GM12864 (cell line): ENCODE measurements at places on chromosomes 5 and 9.

DNA sequence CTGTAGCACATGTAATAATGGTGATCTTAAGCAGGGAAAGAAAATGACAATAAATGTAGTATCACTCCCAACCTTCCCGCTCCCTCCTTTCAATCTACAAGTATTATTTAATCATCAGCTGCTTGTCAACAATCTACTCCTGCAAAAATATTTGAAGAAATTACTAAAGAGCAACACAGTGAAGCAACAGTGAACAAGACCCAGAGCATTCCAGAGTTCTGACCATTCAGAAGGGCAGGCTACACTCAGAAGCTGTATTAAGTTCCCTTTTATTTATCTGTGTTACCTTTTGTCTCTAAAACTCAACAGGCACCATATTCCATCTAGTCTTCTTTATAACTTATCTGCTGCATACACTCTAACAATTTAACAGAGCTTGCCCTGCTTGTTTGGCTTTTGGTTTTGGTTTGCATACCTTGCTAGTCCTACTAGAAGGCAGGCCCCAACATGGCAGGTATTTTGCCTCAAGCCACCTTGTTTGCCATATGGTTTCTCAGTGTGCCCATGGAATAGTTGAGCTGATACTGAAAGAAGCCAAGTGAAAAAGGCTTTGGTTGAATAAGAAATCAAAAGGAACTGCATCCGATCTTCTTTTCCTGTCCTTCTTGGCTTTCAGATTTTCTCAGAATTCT, 253.9 kb downstream of the CEMIP2 start:
- DNase-seq = no peak

GRCh38 chr9:134236001-134236421, 71.6 kb upstream of the RNU6ATAC start:
- no peak for DNase-seq

- DNase-seq = no peak
Measured at GRCh38 chr9:91332546-91333231, 29.0 kb downstream of the AUH start.

- no peak for DNase-seq
Measured at GRCh38 chr5:62111428-62111827, 194.6 kb upstream of the KIF2A start.

- no peak for DNase-seq
Measured at GRCh38 chr5:40474250-40474649, 205.5 kb upstream of the PTGER4 start.

DNA sequence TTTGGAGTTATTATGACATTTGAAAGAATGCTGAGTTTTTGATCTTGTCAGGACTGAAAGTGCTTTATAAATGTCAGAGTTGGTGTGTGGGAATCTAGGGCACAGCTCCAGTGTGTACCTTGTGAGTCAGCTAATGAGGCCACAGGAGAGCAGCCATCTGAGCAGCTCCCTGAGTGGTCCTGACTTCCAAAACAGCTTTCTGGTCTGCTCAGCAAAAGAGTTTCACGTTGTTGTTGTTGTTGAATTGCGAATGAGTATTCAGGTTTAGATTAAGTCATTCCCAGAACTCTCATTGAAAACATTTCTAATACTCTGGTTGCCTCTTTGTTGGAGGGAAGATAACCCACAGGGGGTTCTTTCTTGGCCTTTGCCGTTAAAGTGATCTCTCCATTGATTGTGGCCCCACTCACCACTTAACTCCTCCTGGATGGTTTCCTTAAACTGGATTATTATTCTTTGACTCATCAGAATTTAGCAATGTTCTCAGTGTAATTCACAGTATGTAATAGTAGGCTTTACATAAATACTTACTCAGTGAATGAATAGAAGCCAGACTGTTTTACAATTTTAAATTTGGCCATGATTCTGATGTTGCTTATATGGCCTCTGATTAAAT, 125.1 kb upstream of the SGCD start:
- DNase-seq = no peak

- DNase-seq = no peak
Measured at GRCh38 chr5:143200781-143201398, 202.6 kb downstream of the NR3C1 start.

GRCh38 chr9:37640246-37640645, 10.5 kb upstream of the FRMPD1 start:
- DNase-seq = no peak

DNA sequence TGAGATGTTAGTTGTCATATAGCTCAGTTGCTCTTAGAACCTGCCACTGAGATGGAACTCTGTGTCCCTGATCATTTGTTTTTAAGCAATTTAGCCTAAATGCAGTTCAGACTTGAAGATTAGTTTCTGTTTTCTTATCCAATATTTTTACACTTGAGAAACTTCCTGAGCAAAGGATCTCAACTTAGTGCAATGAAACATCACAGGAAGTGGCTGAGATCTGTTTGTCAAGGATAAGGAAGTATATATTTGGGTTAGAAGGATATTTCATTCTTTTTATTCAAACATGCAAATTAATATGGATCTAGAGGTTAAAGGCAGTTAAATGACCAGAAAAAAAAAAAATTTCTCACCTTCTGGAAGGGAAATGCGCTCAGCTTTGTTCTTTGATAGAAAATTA, 19.7 kb upstream of the F2R start:
- DNase-seq = no peak

GRCh38 chr5:141903261-141903660, 20.4 kb upstream of the DELE1 start:
- DNase-seq = no peak

DNA sequence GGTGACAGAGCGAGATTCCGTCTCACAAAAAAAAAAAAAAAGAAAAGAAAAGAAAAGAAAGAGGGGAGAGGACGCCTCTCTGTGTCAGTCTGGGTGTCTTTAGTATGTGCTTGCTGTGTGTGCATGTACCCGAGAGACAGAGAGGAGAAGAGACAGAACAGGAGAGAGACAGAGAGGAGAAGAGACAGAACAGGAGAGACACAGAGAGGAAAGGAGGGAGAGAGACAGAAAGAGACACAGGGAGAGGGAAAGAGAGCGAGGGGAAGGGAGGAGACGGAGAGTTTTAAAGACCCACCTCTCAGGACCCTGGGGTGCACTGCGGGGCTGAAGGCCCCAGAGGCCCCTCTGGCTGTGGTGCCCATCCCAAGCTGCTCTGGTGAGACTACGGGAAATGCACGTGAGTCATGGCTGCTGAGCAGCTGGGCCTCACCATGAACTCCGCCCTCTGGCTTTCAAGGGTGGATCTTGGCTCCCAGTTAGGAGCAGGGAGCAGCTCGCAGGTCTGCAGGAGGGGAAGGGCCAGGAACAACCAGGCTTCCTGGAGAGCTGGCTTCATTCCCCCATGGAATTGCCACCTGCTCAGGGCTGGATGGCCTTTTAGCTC, 7.9 kb downstream of the SLC6A3 start:
- no peak for DNase-seq

GRCh38 chr9:98552331-98552730, 156.4 kb downstream of the GABBR2 start:
- DNase-seq = no peak
